ENCODE measurements at places on chromosomes 5 and 9.

GRCh38 chr9:7172154-7173115, 414.7 kb downstream of the KDM4C start:
- no peak for DNase-seq

GRCh38 chr9:68437785-68438184, 81.4 kb downstream of the PGM5 start:
- no peak for DNase-seq

DNA sequence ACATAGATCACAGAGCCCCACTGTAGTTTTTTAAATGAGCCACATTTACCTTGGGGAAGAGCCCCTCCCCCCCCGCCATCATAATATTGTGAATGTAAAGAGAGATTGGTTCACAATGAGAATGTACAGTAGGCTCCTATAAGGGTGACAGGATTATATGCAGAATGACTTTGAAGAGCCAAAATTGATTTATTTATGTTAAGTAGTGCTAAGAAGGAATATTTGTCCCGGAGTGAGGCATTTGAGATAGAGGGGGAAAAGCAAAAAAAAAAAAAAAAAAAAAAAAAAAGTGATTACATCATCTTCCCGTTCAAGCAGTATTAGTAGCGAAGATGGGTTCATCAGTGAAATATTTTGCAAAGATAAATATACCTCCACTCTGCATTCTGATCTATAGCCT, 73.9 kb downstream of the PIK3R1 start:
- no peak for DNase-seq

DNA sequence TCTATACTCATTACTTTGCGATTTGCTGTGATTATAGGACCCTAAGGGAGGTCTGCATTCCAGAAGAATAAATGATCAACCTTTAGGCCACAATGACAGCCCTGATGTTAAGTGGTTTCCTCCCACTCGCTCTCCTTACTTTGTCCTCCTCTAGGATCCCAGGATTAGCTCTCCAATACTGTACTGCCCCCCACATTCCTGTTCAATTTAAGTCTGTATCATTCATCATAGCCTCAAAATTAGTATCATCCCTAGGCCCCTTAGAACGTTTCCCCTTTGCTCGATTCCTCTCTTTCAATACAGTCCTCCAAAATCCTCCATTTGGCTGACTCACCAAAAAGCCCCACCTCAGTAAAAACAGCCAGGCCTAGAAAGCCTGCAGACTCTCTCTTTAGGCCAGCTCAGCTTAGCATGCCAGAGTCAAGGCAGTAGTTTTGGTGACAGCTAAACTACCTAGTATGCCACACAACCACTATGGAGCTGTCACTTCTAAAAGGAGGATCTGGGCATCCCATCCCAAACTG, 24.4 kb downstream of the RNF145 start:
- DNase-seq: no peak

DNA sequence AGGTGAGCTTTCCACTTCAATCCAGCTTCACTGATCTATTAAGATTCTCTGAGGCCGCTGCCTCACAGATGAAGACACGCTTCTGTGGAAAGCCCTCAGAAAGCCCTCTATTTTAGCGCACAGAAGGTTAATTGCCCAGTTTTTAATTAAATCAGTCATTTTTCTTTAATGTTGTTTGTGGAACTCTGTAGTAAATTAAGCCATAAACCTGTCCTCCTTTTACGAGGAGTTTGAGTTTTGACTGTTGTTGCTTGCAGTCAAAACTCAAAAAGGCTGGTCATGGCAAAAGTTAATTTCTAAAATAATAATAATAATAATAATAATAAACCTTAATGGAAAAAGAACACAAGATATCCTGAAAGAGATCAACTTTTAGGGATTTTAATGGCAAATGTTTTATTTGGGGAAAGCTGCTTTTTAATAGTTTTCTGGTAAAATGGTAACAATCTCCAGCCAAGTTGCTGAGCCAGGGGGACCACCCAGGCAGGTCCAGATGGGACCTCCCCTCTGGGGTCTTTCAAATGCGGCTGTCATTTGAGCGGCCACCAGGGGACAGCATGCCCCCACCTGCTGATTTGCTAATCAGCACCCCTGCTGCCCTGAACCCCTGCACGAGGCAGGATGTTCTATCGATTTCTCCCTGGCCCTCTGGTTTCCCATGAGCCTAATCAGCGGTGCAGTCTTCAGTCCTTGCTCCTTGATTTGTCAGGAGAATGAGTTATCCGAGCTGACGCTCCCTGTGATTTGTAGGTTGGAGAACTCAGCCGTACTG, 247.2 kb downstream of the FSTL4 start:
- DNase-seq: no peak

GRCh38 chr9:93256878-93257807, 73.2 kb downstream of the WNK2 start:
- no peak for DNase-seq

- no peak for DNase-seq
Measured at GRCh38 chr5:151038412-151038745, 18.0 kb downstream of the GPX3 start.

GRCh38 chr9:7342736-7343135, 456.8 kb downstream of the DMAC1 start:
- DNase-seq: no peak

DNA sequence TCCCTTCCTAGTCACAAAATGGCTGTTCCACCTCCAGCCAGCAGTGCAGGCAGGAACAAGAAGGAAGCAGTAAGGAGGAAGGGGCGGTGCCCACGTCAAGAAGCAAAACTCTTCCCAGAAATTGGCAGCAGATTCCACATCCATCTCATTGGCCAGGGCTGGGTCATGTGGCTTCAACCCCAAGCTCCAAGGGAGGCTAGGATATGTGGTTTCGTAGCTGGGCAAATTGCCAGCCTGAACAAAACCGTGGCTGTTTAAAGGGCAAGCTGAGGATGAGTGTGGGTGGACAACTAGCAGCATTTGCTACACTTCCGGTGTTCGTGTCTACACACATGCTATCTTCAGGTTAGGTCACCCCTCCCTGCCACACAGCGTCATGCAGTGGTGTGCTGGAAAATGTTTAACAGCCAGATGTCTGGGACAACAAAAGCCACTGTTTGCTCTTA, 92.1 kb upstream of the MAP1B start:
- peak; percentile 94 for DNase-seq

- no peak for DNase-seq
Measured at GRCh38 chr5:56673171-56673570, 142.2 kb upstream of the MAP3K1 start.

- no peak for DNase-seq
Measured at GRCh38 chr5:177300236-177300880, 3.2 kb downstream of the RAB24 start.

DNA sequence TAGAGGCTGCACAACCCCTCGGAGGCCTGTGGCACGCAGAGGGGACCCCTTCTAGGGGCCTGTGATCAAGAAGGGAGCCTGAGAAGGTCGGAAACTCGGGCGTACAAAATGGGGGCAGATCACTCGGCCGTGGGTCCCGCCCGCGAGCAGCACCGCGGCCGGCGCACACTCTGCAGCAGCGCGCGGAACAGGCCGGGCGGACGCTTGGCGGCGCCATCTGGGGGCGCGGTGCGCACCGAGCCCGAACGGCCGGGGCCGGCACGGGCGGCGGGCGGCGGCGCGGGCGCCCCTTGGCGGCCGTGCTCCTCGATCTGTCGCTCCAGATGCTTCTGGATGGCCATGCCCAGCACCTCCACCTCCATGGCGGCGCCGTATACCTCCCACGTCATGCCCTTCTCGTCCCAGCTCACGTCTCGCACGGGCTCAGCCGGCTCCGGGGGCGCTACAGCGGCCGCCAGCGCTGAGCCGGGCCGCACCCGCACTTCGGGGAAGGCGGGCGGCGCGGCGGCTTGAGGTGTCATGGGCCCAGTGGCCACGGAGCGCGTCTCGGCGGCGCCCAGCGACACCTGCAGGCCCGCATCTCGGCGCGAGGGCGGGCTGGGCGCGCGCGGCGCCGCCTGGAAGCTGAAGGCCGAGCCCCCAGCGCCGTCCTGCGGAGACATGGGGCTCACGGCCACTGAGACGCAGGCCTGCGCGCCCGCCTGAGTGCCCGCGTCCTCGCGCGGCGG, 13.1 kb downstream of the GPRIN1 start:
- DNase-seq: no peak

DNA sequence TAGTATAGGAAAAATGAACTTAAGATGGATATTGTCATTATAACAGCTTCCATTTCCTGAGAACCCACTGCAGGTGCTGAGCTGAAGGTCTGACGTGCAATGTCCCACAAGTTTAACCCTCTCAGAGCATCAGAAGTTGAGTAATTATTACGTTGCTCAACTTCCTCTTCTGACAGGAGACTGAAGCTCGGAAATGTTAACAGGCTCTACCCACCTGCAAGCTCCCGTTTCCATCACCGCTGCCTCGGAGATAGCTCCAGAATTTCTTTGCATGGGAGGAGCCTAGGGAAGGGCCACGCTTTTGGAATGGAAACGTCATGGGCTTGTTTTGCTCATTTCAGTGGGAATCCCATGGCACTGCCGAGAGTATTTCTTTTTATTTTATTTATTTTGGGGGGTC, 1.0 kb upstream of the NTMT1 start:
- DNase-seq: no peak

GRCh38 chr5:177425801-177426565, 493 bp upstream of the GRK6 start:
- DNase-seq: peak; percentile 100

- no peak for DNase-seq
Measured at GRCh38 chr9:113990975-113991471, 87.1 kb downstream of the AMBP start.

- no peak for DNase-seq
Measured at GRCh38 chr5:3993856-3994473, 398.3 kb downstream of the IRX1 start.

DNA sequence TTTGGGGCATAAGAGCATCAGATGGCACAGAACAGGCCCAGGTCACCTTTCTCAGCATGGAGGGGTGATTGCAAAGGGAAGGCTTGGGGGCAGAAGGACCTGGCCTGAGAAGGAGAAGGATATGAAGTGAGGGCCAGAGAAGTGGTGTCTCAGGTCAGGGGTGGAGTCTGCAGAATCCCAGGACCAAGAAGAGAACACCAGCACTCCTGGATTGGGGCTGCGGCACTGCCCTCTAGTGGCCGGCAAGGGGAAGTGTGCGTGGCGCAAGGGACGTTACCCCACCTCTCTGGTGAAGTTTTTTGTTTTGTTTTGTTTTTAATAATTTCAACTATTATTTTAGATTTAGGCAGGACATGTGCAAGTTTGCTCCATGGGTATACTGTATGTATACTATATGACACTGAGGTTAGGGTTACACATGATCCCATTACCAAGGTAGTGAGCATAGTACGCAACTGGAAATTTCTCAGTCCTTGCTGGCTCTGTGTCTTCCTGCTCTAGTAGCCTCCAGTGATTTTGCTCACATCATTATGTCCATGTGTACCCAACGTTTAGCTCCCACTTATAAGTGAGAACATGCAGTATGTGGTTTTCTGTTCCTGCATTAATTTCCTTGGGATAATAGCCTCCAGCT, 1548.6 kb downstream of the EFNA5 start:
- no peak for DNase-seq

GRCh38 chr5:98463222-98463621, 310.2 kb upstream of the RGMB start:
- no peak for DNase-seq

GRCh38 chr9:133996531-133997520, 4.7 kb upstream of the VAV2 start:
- DNase-seq: no peak

DNA sequence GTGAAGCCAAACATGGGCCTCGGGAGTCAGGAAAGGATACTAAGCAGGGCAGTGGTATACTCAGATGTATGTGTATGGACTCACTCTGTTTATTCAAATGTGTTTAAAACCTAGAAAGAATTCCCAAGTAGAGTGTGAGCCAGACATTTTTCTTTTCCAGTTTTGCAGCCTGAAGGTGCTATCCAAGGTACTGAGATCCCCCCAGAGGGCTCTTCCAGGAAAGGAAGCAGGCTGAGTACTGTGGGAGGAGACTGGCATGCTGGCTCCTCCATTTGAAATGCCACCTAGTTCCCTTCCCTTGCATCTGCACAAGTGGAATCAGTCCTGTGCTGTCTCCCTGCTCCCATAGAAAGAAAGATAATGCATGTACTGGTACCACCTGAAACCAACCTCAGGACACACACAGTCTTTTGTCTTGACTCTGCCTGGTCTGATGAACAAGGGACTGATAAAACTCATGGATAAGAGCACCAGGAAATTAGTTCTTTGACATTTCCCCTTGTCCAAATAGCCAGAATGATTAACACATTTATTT, 85.9 kb downstream of the HRH2 start:
- no peak for DNase-seq

DNA sequence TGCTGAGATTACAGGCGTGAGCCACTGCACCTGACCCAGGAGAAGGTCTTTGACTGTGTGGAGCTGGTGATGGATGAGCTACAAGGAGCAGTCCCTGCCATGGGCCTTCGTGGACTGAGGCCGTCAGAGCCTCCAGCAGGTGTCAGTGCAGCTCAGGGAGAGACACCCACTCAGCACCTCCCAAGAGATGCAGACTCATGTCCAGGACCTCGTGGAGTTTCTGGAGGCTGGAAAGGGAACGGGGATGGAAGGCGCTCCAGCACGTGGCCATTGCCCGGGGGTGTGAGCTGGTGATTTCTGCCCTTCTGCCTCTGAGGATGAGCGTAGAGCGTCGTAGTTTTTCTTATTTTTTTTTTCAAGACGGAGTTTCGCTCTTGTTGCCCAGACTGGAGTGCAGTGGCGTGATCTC, 9.5 kb downstream of the TOR4A start:
- DNase-seq: no peak

- no peak for DNase-seq
Measured at GRCh38 chr5:53616939-53617549, 56.6 kb downstream of the NDUFS4 start.
